Vagina (tissue), 2 donors: ENCODE measurements at places on chromosomes 5 and 9. TPM values are rescaled to one million over a fixed set of nuclear protein-coding genes. Genes with fewer than 3 reads are reported as not detected.

The C5orf52 gene
- not detected for total RNA-seq

GRCh38 chr5:69415584-69415958 is 655 bp downstream of the MARVELD2 start:
- peak overlapping the region; percentile 47 for H3K27ac ChIP-seq
- H3K27me3 ChIP-seq, result no peaks in the 10 kb centered on the region
- H3K4me3 ChIP-seq, result peak overlapping the region; percentile 47
- H3K4me1 ChIP-seq, result peaks cover 9% of the 10 kb centered on the region
- no peaks in the 10 kb centered on the region for H3K36me3 ChIP-seq

GRCh38 chr5:117999939-118000549 is 988.3 kb downstream of the DTWD2 start:
- no peak overlapping the region for H3K27ac ChIP-seq
- DNase-seq, result no peak
- H3K27me3 ChIP-seq, result no peaks in the 10 kb centered on the region
- no peak overlapping the region for H3K4me3 ChIP-seq
- H3K36me3 ChIP-seq, result no peaks in the 10 kb centered on the region

The TICAM2 gene
- total RNA-seq, result 0.98 TPM

The SIT1 gene
- total RNA-seq, result 2.5 TPM

The SLC34A3 gene
- not detected for total RNA-seq

DNA sequence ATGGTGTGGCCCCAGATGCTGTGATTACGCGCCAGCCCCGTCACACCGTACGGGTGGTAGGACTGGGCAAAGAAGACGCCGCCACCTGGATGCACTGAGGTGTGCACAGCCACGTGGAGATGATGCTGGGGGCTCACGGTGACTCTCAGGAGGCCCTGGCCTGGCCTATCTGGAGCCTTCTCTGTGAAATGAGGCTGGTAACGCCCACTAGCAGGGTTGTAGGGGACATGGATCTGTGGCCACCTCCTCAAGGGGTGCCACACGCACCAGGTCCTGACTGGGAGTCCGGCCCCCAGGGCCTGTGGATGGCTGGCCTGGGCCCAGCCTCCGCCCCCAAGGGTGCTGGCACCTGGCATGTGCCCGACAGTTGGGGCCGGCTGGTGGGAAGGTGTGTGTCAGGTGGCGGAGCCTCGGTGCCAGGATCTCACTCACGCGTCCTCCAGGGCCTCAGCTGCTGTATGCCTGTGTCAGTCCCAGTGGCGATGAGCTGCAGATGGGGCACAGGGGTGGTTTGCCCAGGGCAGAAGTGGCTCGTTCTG is 32.4 kb downstream of the NEK6 start:
- peaks cover 53% of the 10 kb centered on the region for H3K4me1 ChIP-seq
- H3K4me3 ChIP-seq, result no peak overlapping the region
- H3K27me3 ChIP-seq, result no peaks in the 10 kb centered on the region
- H3K36me3 ChIP-seq, result no peaks in the 10 kb centered on the region

DNA sequence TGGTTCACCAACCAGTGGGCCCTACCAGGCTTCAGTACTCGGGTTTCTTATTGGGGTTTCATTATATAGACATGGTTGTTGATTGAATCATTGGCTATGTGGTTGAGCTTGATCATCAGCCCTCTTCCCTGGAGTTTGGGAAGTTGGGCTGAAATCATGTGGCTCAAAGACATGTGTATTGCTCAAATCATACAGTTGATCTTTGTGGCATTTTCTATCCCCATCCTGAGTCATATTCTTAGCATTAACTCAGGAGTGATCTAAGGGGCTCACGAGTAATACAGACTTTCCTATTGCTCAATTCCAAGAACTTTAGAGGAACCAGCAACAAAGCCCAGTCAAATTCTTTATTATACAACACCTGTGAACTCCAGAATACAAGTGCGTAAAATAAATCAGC is 66.2 kb downstream of the SMC5 start:
- H3K4me3 ChIP-seq, result no peak overlapping the region
- H3K27me3 ChIP-seq, result no peaks in the 10 kb centered on the region
- DNase-seq, result no peak
- H3K36me3 ChIP-seq, result peaks cover 61% of the 10 kb centered on the region
- H3K4me1 ChIP-seq, result no peaks in the 10 kb centered on the region
- no peak overlapping the region for H3K27ac ChIP-seq

- H3K27me3 ChIP-seq, result no peaks in the 10 kb centered on the region
- H3K4me3 ChIP-seq, result no peak overlapping the region
- H3K4me1 ChIP-seq, result no peaks in the 10 kb centered on the region
- no peaks in the 10 kb centered on the region for H3K36me3 ChIP-seq
- H3K27ac ChIP-seq, result no peak overlapping the region
These were observed 156.9 kb downstream of the TRIM32 start for GRCh38 chr9:116843863-116844620.

DNA sequence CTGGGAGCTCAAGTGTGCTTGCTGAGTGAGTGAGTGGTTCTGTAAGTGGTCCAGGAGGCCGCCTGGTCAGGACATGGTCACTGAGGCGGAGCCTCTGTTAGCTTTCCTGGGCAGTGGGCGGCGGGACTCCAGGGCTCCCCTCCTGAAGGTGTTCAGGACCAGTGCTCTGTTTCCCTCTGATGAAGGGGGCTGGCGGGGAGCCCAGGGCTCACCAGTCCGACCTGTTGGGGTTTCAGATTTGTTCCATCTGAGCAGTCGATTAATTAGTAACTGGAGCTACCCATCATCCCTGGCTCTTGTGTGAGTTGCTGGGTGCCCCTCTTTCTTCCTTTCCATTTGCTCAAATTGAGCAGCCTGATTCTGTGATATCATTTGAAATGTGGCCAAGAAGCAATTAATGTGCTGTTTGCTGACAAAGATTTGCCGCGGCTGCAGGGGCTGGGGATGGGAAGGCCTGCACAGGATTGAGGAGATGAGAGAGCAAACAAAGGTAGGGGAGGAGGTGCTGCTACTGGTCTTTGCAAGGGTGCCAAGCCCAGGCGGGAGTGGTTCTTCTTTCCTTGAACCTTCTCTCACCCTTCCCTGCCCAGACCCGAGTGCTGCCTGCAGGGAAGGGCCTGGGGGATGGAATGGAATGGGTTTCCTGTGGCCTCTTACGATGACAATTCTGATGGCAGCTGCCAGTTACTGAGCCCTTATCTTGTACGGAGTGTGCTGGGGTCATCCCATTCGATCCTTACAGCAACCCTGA is 92.8 kb upstream of the PITX1 start:
- no peak for DNase-seq
- peak overlapping the region; percentile 77 for H3K27ac ChIP-seq
- peaks cover 29% of the 10 kb centered on the region for H3K4me1 ChIP-seq
- no peaks in the 10 kb centered on the region for H3K36me3 ChIP-seq

- H3K27me3 ChIP-seq, result no peaks in the 10 kb centered on the region
- no peaks in the 10 kb centered on the region for H3K36me3 ChIP-seq
- H3K4me3 ChIP-seq, result no peak overlapping the region
- H3K4me1 ChIP-seq, result peaks cover 10% of the 10 kb centered on the region
These were observed 48.9 kb downstream of the IL31RA start for GRCh38 chr5:55900068-55900467.
